ENCODE measurements at places on chromosomes 12 and 14.

- no peak for DNase-seq
Observed at GRCh38 chr14:55913324-55914025, 204.7 kb upstream of the PELI2 start.

GRCh38 chr12:31582155-31582554 is 8.8 kb downstream of the DENND5B start:
- no peak for DNase-seq

DNA sequence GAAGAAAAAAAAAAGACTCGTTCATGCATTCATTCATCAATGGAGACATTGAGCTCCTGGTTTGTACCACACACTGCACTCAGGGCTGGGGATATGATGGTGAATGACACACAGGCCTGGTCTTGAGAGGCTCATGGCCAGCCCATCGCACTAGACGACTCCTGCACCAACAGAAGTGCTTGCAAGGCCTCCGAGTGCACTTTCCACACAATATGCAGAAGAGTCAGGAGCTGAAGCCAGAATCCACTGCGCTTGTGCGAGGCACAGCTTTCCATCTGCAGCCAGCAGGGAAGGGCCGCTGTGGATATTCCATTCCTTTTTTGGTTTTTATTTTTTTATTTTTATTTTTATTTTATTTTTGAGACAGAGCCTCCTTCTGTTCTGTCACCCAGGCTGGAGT is 192.4 kb downstream of the DICER1 start:
- no peak for DNase-seq

DNA sequence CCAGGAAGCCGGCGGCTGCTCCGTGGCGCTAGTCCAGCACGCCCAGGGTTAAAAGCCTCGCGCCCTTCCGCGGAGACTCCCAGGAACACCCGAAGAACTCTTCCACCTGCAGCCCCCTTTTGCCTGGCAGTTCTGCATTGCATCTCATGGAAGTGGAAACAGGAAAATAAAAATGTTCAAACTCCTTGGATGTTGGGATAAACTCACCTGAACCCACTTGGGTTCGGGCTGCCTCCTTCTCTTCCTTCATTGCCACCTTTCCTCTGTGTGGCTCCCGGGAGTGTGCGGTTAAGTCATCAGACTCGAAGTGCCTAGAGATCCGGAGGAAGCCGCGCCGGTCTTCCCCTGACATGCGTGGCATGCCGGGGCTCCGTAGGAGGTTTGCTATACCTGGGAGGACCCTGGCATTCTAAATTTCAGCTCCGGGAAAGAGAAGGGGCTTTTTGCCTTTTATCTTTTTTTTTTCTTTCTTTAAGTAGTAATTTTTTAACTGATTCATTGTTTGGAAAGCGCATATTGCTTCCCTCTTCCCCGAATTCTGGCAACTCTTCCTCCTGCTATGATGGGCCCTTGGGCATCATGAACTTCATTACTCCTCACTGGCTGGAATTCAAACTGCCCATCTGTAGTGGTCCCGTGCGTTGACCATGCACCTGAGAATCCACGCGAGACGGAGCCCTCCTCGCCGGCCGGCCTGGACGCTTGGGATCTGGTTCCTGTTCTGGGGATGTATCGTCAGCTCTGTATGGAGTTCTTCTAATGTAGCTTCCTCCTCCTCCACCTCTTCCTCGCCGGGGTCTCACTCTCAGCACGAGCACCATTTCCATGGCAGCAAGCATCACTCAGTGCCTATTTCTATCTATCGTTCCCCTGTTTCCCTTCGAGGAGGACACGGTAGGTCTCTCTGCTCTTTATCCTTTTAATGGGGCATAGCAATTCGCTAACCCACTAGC is 931.4 kb downstream of the DIO2 start:
- peak; percentile 42 for DNase-seq

- peak; percentile 92 for DNase-seq
Observed at GRCh38 chr12:120925740-120926563, 21.8 kb upstream of the SPPL3 start.

DNA sequence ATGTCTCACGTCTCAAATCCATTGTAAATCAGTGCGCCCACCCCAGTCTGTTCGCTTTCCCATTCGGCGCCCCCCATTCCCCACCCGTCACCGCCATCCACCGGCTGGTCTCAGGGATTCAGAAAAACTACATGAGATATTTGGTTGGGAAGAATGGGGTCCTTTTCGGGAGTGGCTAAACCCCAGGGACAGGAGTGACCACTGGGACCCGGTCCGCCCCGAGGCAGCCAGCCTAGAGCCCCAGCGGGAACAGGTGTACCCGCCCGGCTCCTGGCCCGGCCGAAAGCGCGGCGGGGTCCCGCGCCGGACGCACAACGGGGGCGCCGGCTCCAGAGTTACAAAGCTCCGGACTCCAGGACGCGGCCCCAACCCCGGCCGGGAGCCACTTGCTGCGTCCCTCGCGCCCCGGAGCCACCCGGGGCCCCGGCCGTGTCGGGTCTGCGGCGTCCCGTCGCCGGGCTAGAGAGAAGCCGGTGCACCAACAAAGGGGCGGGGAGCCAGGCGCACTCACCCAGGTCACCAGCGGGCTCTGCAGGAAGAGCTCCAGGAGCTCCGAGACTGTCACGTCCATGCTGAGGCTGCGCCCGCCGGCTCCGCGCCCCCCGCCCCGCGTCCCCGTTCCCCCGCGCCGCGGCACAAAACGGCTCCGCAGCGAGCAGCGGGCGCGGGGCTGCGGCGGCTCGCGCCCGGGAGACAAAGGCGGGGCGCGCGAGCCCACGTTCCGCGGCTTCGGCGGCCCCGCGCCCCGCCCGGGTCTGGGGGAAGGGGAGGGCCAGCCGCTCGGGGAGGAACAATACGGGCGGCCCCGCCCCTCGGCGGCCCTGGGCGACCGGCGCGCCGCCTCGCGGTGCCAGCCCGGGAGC is at the start of gene CCDC88C:
Gene CCDC88C, minus strand, starts transcription at position 701 of the 863 bp plus-strand sequence. Its CDS starts 130 bp downstream, at position 571.
- DNase-seq = peak; percentile 61

- no peak for DNase-seq
Observed at GRCh38 chr12:80761838-80762237, 45.1 kb downstream of the MYF5 start.

- no peak for DNase-seq
Observed at GRCh38 chr14:87833026-87833425, 160.0 kb downstream of the GALC start.

DNA sequence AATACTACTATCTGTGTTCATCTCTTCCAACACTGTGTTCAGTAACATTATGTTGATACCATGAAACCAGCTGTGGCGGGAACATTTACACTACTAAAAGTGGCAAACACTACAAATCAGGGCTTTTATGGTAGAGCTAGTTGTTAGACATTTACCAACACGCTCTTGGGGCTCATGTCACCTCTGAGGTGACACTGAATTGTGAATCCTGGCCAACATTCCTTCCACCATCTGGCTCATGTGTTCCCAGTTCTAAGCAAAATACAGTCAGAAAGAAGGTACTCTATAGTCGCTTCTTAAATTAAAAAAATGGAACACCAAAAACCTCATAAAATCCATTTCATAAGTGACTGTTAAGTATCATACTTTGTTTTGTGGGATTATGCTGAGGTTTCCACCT is 436.6 kb downstream of the FUT8 start:
- no peak for DNase-seq

DNA sequence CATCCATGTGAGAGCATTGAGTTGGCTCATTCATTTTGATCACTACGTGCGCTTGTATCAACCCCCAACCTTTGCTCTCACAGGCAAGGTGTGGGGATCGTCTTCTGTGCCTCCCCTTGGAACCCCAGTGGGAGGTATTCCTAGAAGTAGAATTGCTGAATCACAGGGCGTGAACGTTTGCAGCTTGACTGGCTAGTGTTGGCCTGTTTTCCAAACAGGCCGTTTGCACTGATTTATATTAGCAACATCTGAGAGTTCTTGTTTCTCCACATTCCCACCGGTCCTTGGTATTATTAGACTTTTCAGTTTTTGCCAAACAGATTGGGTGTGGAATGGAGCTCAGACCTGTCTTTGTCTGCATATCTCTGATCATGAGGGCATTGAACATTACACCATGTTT is 288.6 kb upstream of the PWP1 start:
- no peak for DNase-seq

DNA sequence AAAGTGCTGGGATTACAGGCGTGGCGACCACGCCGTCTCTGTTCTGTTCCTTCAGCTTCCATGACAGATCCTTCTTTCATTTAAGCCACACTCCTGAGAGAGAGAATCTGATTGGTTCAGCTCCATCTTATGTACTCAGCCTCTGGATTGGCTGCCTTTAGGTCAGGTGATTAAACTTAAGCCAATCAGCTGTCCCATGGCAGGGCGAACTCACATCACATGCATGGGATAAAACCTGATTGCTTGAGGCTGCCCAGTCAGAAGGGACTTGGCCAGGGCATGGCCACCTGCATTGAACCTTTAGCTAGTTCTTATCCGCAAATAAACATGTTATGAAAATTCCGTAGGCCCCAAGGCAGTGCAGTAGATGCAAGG is 274.2 kb downstream of the SUDS3 start:
- DNase-seq = no peak

- no peak for DNase-seq
Observed at GRCh38 chr14:101501858-101502615, 59.3 kb upstream of the DIO3 start.

- no peak for DNase-seq
Observed at GRCh38 chr14:72070458-72070857, 138.2 kb downstream of the RGS6 start.

DNA sequence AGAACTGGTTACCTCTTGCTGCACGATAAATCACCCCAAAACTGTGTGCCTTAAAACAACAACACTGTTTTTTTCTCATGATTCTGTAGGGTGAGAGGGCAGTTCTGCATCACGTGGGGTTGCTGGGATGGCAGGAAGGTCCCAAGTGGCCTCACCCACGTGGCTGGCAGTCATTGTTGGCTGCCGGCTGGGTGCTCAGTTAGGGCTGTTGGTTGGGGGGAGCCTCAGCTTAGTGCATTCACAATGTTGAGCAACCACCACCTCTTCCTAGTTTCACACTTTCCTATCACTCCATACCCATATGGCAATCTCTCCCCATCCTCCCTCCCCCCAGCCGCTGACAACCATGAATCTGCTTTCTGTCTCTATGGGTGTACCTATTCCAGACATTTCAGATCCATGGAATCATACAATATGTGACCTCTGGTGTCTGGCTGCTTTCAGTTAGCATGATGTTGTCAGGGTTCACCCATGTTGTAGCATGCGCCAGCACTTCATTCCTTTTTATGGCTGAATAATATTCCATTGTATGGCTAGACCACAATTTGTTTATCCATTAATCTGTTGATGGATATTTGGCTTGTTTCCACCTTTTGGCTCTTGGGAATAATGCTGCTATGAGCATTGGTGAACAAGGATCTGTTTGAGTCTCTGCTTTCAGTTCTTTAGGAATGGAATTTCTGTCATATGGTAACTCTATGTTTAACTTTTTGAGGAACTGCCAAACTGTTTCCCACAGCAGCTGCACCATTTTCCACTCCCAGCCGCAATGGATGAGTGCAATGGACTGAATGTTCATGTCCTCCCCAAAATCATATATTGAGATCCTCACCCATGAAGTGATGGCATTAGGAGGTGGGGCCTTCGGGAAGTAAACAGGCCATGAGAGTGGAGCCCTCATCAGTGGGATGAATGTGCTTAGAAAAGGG is 11.2 kb upstream of the POP5 start:
- DNase-seq = no peak

GRCh38 chr12:124744659-124745464 is 118.8 kb downstream of the SCARB1 start:
- DNase-seq = peak; percentile 89

DNA sequence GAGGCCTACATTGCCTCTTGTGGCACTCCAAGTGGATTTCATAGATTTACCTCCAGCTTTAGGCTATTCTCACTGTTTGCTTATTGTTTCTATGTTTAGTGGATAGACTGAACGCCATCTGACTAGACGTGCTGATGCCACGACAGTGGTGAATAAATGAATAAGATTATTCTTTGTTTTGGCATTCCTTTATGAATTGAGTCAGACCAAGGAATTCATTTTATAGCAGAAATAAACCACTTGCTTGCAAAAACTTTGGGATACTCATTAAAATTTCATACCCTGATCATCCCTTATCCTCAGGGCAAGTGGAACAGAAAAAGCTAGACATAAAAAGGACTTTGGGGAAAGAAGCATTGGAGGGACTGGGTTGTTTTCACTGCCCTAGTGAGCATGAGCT is 71.7 kb upstream of the FERMT2 start:
- no peak for DNase-seq

DNA sequence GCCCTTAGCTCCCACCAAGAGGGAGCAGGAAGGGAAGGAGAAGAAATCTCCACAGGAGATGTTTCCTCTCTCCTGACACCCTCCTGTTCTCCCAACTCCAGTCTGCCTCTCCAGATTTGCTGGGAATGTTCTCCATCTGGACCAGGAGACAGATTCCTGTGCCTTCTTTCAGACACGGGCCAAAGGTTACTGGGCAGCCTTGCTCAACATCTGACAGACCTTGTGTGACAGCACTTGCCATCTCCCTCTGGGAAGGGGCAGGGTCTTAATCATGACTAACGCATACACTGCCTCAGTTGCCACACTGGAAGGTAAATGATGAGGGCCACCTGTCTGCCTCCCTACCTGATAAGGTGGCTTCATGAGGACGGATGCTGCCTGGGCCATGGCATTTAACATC is 2.5 kb upstream of the TTC7B start:
- DNase-seq = no peak

GRCh38 chr12:2797721-2798418 is 3.1 kb downstream of the FKBP4 start:
- DNase-seq = no peak

GRCh38 chr14:61281948-61282275 is 774 bp upstream of the TMEM30B start:
- no peak for DNase-seq

DNA sequence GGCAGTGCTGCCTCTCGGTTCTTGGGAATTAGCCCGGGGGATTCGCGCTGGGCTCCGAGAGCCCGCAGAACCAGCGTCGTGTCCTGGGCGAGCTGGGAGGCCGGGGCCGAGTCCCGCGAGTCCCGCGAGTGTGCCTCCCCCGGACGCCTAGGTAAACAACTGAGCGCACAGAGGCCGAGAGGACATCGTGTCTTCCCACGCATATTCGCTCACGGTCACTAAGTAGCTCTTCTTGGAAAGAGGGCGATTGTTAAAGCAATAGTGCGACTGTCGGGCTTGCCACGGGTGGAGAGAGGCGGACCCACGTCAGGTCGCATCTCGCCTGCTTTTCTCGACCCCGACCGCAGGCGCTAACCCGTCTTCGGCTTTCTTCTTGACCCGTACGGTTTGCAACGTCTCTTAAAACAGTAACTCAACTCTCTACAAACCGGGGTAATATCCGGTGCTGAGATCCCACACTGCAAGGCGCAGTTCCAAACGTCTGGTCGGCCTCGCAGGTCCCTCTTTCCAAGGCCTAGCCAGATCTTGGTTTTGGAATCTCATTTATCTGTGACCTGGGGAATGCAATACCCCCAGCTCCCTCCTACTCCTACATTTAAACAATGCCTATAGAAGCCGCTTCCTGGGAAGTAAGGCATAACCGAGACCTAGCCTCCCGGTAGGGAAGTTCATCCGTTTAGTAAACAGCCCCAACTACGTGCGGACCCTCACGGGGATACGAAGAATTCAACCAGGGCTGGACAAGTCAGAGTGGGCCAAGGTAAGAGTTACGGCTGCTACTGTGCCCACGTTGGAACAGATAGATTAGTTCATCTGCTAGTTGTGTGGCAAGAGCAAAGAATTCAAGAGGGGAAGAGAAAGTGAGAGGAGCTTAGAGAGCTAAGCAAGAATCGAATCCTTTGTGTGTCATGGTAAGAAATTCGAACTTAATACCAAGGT is 736 bp upstream of the PHLDA1 start:
- DNase-seq = peak; percentile 84
